ENCODE measurements at places on chromosomes 11 and 22.

DNA sequence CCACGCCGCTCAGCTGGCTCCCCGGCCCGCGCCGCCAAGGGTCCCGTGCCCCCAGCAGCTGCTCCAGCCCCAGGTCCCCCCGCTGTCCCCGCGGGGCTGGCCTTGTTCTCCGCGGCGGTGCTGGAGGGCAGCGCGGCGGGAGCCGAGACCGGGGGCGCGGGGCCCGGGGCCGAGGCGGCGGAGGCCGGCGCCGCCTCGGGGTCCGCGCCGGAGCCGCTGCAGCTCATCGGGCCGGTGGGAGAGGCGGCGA is 128 bp downstream of the TAF10 start:
- DNase-seq: no peak

- no peak for DNase-seq
Observed at GRCh38 chr11:119426142-119426541, 3.2 kb upstream of the THY1 start.

DNA sequence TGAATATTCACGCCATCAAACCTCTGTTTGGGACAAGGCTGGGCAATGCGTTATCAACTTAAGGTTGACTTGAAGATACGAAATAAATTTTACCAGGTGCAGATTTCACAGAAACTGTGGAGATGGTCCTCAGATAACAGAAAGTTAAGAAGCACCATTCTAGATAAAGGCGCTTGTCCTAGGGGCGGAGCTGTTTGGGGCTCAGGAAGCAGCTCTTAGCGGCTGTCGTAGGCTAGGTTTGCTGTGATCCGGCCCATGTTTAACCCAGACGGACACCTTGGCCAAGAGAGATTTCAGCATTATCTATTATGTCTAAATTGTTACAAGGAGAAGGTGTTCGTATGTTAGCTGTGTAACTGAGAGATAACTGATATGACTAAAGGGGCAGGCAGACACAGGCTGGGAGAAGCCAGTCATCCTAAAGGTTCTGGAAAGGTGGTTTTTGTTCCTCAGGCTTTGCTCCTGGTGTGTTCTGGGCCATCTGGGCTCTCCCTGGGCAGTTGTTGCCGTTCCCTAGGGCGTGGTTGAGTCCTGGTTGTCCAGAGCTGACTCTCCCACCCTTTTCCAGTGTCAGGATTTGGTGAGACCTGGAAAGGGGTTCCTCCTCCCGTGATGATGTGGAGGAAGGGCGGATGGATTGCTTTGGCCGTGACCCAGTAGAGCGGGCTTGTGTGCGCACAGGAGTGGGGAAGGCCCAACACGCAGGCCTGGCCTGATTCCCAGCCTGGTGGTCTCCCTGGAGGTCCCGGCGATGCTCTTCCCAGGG is 25.8 kb downstream of the TPCN2 start:
- DNase-seq: no peak

DNA sequence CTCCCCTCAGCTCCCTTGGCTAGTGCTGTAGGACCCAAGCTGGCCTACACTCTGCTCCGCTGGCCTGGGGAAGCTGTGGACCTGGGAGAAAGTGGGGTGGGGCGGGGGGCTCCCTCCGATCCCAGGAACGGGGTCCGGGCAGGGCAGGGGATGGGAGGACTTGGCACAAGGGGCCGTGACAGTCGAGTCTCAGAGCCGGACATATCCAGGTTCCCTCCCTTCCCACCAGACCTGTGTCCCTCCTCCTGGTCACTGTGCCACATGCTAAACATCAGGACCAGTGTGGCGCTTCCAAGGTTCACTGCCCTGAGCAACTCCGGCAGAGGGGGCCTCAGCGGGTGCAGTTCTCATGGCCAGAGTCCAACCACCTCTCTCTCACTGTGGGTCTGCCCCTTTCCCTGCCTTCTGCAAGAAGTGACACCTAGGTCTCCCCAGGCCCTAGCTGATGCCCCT is 2.0 kb downstream of the DUSP8 start:
- DNase-seq: no peak

GRCh38 chr11:48063424-48063978 is 83.1 kb downstream of the PTPRJ start:
- no peak for DNase-seq

DNA sequence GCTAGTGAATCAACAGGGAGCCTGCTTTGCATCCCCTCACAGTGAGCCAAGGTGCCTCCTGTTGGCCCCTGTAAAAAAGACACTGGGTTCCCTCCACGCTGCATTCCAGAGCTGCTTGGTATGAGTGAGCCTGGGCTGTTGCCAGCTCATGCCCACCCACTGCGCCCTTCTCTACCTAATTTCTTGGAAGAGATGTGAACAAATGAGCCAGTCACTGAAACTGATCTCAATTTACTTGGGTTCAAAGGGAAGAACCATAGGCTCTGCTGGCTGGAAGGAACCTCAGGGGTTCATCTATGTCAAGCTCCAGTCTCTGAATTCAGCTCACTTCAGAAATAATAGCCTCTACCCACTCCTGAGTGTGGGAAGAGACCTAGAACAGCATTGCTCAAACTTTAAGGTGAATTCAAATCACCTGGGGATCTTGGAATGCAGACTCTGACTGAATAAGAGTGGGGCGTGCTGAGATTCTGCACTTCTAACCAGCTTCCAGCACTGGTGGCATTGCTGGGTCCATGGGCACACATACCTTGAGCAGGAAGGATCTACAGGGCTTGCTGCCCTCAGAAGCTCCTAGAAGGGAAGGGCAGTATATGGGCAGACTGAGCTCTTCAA is 5.4 kb upstream of the TMPRSS4 start:
- DNase-seq: no peak

DNA sequence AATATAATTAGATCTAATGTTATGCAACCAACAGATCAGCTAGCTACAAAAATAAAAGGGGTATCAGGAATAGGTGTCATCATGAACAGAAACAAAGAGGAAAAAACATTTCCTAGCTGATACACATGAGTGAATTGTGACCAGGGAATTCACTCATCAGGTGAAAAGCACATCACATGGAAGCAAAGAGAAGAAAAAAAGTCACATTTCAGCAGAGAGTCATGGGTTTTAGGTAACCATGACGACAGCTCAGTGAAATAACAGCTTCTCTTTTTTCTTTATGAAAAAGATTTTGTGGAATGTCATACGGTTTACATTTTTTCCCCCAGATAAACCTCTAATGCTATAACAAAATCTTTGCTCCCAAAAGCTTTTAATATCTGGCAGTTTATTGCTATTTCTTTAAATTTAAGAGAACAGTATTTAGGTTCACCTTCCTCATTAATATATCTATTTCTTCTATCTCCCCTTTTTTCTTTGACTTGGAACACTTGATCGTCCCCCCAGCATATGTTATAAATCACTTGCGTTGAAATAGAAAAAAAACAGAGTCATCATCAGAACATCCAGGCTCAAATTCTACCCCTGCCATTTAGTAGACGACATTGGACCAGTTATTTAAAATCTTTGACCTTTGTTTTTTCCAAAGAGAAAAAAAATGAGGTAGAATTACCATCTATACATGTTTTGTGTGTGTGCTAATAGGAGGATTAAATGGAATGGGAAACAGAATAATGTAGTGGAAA is 5.3 kb downstream of the TYR start:
- DNase-seq: no peak

DNA sequence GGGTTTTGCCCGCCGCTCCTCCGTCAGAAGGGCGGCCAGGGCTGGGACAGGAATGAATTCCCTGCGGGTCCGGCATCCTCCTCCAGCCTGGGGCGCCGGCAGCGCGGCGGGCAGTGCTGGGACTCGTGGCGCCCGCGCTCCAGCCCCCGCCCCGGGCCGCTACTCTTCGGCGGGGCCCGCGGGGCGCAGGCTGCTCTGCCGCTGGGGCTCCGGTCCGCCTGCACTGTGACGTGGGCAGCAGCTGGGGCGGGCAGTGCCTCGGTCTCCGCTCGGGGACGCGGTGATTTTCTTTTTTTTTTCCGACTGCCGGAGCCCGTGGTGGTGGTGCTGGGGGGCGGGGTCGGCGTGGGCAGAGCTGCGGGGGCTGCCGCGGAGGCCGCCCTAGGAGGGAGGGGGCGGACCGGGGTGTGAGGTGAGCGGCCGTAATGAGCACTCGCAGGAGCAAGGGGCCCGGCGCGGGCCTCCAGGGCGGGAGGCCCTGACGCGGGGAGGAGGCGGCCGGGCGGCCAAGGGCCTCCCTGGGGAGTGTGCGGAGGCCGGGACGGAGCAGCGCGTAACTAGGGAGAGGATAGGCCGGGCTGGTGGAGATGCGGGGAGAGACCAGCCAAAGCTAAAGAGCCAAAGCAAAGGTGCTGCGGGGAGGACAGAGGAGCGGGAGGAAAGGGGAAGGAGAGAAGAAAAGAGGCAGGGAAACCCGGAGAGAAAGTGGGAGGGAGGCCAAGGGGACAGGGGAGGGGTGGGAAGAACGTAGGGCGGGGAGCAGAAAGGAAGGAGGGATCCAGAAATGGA is 73.3 kb upstream of the ZBED5 start:
- peak; percentile 67 for DNase-seq

DNA sequence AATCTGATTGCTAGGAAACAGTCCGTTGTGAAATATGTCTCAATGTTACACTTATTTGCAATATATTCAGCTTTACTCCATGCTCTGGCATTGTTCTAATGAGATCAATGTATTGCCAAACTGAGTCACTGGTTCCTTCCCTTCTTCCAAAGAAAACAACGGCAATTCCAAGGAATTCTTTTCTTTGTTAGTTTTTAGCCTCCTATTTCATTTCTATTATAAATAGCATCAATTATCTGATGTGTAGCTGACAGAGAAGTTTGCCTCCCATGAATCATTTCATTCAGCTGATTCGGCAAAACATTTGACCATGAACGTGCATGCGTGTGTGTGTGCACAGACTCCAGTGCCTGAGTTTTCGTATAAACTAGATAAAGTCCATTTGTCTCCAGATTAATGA is 346.8 kb downstream of the ETS1 start:
- no peak for DNase-seq

GRCh38 chr22:25956801-25957200 is 212.5 kb upstream of the SEZ6L start:
- DNase-seq: no peak

GRCh38 chr22:17769716-17770082 is 4.6 kb downstream of the BID start:
- no peak for DNase-seq

GRCh38 chr22:17633217-17633997 is 4.9 kb upstream of the ATP6V1E1 start:
- no peak for DNase-seq

DNA sequence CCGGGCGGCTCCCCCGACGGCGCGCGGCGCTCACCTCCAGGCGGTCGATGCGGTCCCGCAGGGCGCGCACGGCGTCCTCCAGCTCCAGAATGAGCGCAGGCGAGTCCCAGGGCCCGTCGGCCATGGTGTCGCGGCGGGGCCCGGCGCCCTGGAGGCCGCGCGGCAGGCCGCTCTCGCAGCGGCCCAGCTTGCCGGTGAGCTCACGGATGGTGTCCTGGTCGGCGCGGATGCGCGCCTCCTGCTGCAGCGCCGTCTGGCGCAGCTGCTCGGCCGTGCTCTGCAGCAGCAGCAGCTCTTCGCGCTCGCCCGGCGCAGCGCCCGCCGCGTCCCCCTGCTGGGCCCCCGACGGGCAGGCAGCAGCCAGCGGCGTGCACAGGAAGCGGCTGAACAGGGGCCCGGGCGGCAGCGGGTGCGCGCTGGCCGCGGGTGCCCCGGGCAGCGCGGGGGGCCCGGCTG is 599 bp downstream of the NPTXR start:
- DNase-seq: peak; percentile 63

GRCh38 chr11:2655834-2656622 is 43.8 kb downstream of the KCNQ1OT1 start:
- DNase-seq: no peak

GRCh38 chr22:39188809-39189208 is 36.3 kb upstream of the CBX7 start:
- no peak for DNase-seq

- DNase-seq: no peak
Observed at GRCh38 chr11:95414217-95414616, 183.2 kb upstream of the SESN3 start.

- DNase-seq: peak; percentile 62
Observed at GRCh38 chr11:64745521-64746328, 1.8 kb upstream of the RASGRP2 start.

- DNase-seq: no peak
Observed at GRCh38 chr11:115691030-115691429, 186.8 kb upstream of the CADM1 start.

- DNase-seq: no peak
Observed at GRCh38 chr22:39745789-39746188, 147.8 kb downstream of the ENTHD1 start.
